ENCODE measurements at places on chromosomes 11 and 22. TPM values are rescaled to one million over a fixed set of nuclear protein-coding genes. Genes with fewer than 3 reads are reported as not detected.
A peak's percentile ranks its signal among the peaks of the same experiment; 100 is the strongest.

The JAML gene
- polyA plus RNA-seq: 18.0 TPM

DNA sequence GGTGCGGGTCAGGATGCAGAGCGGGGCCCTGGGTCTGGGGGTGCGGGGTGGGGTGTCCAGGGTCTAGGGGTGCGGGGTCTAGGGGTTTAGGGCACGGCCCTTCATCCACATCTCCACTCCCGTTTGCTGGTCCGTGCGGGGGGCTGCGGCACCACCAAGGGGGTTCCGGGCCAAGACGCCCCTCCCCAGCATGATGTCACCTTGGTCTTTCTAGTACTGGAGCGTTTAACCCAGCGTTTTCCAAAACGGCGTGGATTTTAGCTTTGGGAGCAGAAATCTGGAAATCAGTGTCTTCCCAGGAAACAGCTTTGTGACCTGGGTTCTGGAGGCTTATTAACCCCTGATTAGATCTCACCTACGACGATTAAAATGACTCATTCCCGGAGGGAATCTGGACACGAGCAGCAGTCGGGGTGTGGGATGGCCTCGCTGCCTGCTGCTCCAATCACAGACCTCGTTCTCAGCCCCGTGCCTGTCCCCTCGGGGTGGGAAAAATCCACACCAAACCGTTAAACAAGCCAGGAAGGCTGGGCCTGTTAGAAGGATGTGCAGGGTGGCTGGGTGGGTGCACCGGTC, 759 bp downstream of the AP2A2 start:
- DNase-seq: no peak

DNA sequence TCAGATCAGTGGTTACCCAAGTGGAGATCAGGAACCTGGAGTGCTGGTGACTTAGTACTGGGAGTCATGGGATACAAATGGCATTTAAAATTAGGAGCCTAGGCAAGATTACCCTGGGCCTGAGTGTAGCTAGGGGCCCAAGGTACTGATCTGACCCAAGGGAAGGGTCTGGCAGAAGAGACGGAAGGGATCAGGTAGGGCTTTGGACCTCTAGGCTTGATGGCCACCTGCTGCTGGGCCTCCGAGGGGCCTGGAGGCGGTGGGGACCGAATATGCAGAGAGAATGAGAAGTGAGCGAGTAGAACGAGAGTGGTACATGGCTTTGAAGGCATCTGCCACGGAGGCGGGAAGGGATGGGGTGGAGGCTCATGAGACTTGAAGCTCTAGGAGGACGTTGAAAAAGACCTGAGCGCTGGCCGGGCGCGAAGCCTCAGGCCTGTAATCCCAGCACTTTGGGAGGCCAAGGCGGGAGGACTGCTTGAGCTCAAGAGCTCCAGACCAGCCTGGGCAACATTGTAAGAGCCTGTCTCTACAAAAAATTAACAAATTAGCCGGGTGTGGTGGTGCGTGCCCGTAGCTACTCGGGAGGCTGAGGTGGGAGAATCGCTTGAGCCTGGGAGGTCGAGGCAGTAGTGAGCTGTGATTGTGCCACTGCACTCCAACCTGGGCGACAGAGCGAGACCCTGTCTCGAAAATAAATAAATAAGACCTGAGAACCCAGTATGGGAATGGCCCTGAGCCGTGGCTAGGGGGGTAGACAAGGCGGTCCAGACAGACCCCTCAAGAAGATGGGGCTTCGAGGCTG, 563 bp upstream of the PPIL2 start:
- peak; percentile 42 for DNase-seq

- no peak for DNase-seq
These were observed 22.0 kb upstream of the CAT start for GRCh38 chr11:34416766-34417165.

DNA sequence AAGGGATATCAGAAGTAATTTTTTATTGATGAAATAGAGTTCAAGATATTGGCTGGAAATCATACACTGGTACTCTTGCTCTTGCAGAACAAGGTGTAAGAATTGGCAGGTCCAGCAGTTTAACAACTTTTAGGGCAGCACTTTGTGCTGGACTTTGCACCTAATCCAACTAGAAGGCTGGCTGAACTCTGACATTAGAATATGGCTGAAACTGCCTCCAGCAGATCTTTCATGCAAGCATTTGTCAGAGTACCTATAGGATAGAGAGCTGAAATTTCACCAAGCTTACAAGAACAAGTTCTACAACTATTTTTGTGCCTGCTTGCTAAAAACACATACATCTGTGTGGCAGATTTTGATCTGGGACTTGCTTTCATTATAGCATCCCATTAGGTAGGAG, 17.2 kb downstream of the HPS5 start:
- no peak for DNase-seq

DNA sequence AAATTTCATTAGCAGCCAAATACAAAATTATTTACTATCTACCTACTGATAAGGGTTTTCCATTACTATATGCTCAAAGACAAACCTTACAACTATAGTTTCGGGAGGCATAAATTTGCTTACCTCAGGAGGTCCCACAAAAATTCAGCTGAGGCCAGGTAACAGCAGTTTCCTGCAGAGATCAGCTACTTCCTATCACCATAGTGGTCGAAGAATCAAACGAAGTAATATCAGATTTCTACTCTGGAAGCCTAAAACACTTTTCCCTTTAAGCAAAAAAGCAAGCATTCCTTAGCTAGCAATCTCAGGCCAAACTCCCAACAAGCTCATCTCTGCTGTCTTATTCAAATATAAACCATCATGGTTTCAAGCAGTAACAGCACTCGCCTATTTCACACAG, 3.1 kb downstream of the NAP1L4 start:
- no peak for DNase-seq

The TYR gene
- not detected for polyA plus RNA-seq

The SLC25A45 gene
- polyA plus RNA-seq: 2.7 TPM

Measured in ovary (tissue), 10 donors.